A549 treated with CORT108297 at 1 μM for 4 hours (cell line): ENCODE measurements at places on chromosomes 16 and 17. TPM values are rescaled to one million over a fixed set of nuclear protein-coding genes. Genes with fewer than 3 reads are reported as not detected.

Gene FBXO47
- not detected in 5 replicates for total RNA-seq

Gene EPOP
- 10.2 to 14.0 TPM (median 13.5 TPM) in 5 replicates for total RNA-seq

Gene OTOP2
- 0.05 to 0.08 TPM (median 0.05 TPM) in 4 of 5 replicates, not detected in the other for total RNA-seq

Gene TNFRSF13B
- total RNA-seq, result not detected in 5 replicates

Gene CCL4
- total RNA-seq, result 0.15 TPM in 1 of 5 replicates, not detected in the others

Gene GUCY2D
- 0.07 to 0.40 TPM (median 0.11 TPM) in 4 of 5 replicates, not detected in the other for total RNA-seq

Gene LDHD
- total RNA-seq, result 0.52 to 0.92 TPM (median 0.78 TPM) in 5 replicates

Gene MEFV
- total RNA-seq, result not detected in 5 replicates

Gene KRTAP3-2
- total RNA-seq, result 0.20 to 0.42 TPM (median 0.34 TPM) in 5 replicates

Gene ADCY9
- 6.4 to 9.2 TPM (median 7.4 TPM) in 5 replicates for total RNA-seq

Gene CHST4
- total RNA-seq, result 0.05 to 0.13 TPM (median 0.08 TPM) in 4 of 5 replicates, not detected in the other

Gene GSDMA
- not detected in 5 replicates for total RNA-seq

Gene TMEM114
- total RNA-seq, result not detected in 5 replicates

Gene DNAI2
- total RNA-seq, result 0.06 to 0.09 TPM in 2 of 5 replicates, not detected in the others

Gene ERAL1
- 72.4 to 90.0 TPM (median 86.4 TPM) in 5 replicates for total RNA-seq

Gene HOXB6
- 4.2 to 6.5 TPM (median 6.2 TPM) in 5 replicates for total RNA-seq

Gene SPATA32
- total RNA-seq, result 0.14 to 0.22 TPM (median 0.18 TPM) in 5 replicates

Gene TSNAXIP1
- total RNA-seq, result 0.40 to 0.83 TPM (median 0.61 TPM) in 5 replicates

Gene HOXB5
- total RNA-seq, result 1.5 to 2.9 TPM (median 2.6 TPM) in 5 replicates

Gene NPIPB13
- 2.0 to 2.8 TPM (median 2.2 TPM) in 5 replicates for total RNA-seq

Gene SRCAP
- total RNA-seq, result 11.0 to 30.6 TPM (median 25.8 TPM) in 5 replicates

Gene EVI2A
- not detected in 5 replicates for total RNA-seq

Gene SLC16A11
- not detected in 5 replicates for total RNA-seq

Gene TBC1D3E
- not detected in 5 replicates for total RNA-seq

Gene CRYBA1
- not detected in 5 replicates for total RNA-seq

Gene CD300A
- total RNA-seq, result 0.07 to 0.12 TPM (median 0.07 TPM) in 3 of 5 replicates, not detected in the others
